GM23338 (cell line): ENCODE measurements at places on chromosomes 6 and 20. TPM values are rescaled to one million over a fixed set of nuclear protein-coding genes. Genes with fewer than 3 reads are reported as not detected.
A peak's percentile ranks its signal among the peaks of the same experiment; 100 is the strongest.

GRCh38 chr6:5695260-5696245 is 311.2 kb downstream of the NRN1 start:
- no peak overlapping the region for H3K27ac ChIP-seq
- H3K36me3 ChIP-seq = 0 out of 2 replicates have a peak, but pooled peaks cover 3% of the 10 kb centered on the region
- H3K4me1 ChIP-seq = 0 out of 2 replicates have a peak, but pooled peaks cover 2% of the 10 kb centered on the region
- no peak for DNase-seq

- H3K36me3 ChIP-seq = no peaks in the 10 kb centered on the region
- no peaks in the 10 kb centered on the region for H3K4me1 ChIP-seq
- no peaks in the 10 kb centered on the region for H3K27me3 ChIP-seq
- no peak overlapping the region for H3K4me3 ChIP-seq
- peak; percentile 0 for DNase-seq
- no peak overlapping the region for H3K27ac ChIP-seq
These were observed 7.1 kb upstream of the NPBWR2 start for GRCh38 chr20:64114356-64114971.

CPNE5 gene
- total RNA-seq = 0.12 and 0.14 TPM in 2 replicates

FHL5 gene
- total RNA-seq = not detected in 2 replicates

- H3K4me3 ChIP-seq = no peak overlapping the region
- H3K27me3 ChIP-seq = no peaks in the 10 kb centered on the region
- H3K4me1 ChIP-seq = no peaks in the 10 kb centered on the region
- no peak for DNase-seq
These were observed 8.9 kb upstream of the RAB44 start for GRCh38 chr6:36688739-36689075.

C4B gene
- total RNA-seq = 0.39 TPM in 1 of 2 replicates, not detected in the other

TCP11 gene
- total RNA-seq = 0.62 TPM in 1 of 2 replicates, not detected in the other

- DNase-seq = no peak
- peaks cover 11% of the 10 kb centered on the region; the same call in 1 of the 2 replicates for H3K4me1 ChIP-seq
- H3K4me3 ChIP-seq = no peak overlapping the region
- H3K36me3 ChIP-seq = no peaks in the 10 kb centered on the region
- H3K27me3 ChIP-seq = no peaks in the 10 kb centered on the region
- no peak overlapping the region for H3K27ac ChIP-seq
These were observed 37.0 kb upstream of the KCNG1 start for GRCh38 chr20:51059862-51060261.

- H3K4me1 ChIP-seq = peaks cover 3% of the 10 kb centered on the region; the same call in 1 of the 2 replicates
- no peaks in the 10 kb centered on the region for H3K36me3 ChIP-seq
- no peaks in the 10 kb centered on the region for H3K27me3 ChIP-seq
- H3K27ac ChIP-seq = no peak overlapping the region
- no peak for DNase-seq
These were observed 20.7 kb upstream of the ENPP1 start for GRCh38 chr6:131787079-131787478.

PABPC1L gene
- 44.8 and 49.1 TPM in 2 replicates for total RNA-seq

- DNase-seq = no peak
- H3K27me3 ChIP-seq = no peaks in the 10 kb centered on the region
- H3K27ac ChIP-seq = no peak overlapping the region
- H3K4me1 ChIP-seq = no peaks in the 10 kb centered on the region
- no peaks in the 10 kb centered on the region for H3K36me3 ChIP-seq
- no peak overlapping the region for H3K4me3 ChIP-seq
These were observed 20.7 kb downstream of the TXLNB start for GRCh38 chr6:139271056-139271455.

SGK2 gene
- total RNA-seq = 0.08 and 0.42 TPM in 2 replicates

GRCh38 chr6:19070520-19070919 is 683.4 kb downstream of the RNF144B start:
- no peak overlapping the region for H3K4me3 ChIP-seq
- no peaks in the 10 kb centered on the region for H3K4me1 ChIP-seq
- no peaks in the 10 kb centered on the region for H3K27me3 ChIP-seq
- H3K36me3 ChIP-seq = no peaks in the 10 kb centered on the region
- DNase-seq = no peak

DNA sequence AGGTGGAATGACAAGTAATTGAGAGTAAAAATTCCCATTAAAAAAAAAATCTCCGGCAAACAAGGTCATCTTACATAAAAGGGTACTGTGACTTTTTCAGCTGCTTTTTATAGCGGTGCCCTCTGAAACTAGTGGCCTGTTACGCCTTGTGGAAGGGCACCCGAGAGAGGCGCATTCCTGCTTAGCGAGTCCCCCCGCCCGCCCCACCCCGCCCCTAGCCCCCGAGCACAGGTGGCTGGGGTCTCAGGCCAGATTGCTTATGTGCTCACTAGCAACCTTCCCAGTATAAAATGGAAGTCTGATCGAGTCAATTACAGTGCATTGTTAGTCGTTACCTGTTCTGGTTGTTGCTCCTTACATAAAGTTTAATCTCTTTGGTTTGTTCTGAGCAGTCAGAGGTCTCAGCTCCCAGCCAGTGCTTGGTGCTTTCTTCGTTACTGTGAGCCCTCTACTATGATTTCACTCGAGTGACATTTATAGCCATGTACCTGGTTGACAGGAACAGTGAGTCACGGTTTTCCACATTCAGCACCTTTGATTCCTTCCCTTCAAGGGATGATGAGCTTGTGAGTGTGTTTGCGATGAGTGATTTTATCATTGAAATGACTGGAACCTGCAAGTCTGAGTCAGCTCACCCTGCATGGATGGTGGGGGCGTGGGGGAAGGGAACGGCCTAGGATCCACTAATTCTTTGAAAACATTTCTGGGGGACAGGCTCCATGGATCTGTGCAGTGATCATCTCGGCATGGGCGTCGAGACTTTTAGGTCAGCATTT is 47.6 kb downstream of the ZDHHC14 start:
- H3K4me1 ChIP-seq = peaks cover 22% of the 10 kb centered on the region
- 0 out of 2 replicates have a peak overlapping the region, but pooled peaks have one; percentile 50 for H3K27ac ChIP-seq
- H3K27me3 ChIP-seq = no peaks in the 10 kb centered on the region
- DNase-seq = peak; percentile 34
- H3K4me3 ChIP-seq = no peak overlapping the region
- H3K36me3 ChIP-seq = no peaks in the 10 kb centered on the region

DNA sequence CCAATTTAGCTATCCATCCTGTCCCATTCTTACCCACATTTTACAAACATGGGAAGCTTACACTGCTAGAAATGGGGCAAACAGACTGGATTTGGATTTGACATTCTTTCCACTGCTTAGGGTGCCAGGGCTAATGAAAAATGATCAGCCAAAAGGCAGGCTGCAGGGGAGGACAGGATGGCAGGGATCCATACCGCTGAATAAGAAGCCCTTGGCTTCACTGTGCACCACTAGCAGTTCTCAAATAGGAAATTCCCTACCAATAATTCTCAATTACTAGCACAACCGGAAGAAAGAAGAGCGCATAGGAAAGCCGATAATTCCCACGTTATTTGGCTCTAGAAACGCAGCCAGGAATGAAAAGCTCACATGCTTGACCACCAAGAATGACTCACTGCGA is 73.1 kb downstream of the NDUFAF5 start:
- H3K27me3 ChIP-seq = no peaks in the 10 kb centered on the region
- no peak overlapping the region for H3K4me3 ChIP-seq
- H3K4me1 ChIP-seq = no peaks in the 10 kb centered on the region
- H3K36me3 ChIP-seq = no peaks in the 10 kb centered on the region
- H3K27ac ChIP-seq = no peak overlapping the region

DNA sequence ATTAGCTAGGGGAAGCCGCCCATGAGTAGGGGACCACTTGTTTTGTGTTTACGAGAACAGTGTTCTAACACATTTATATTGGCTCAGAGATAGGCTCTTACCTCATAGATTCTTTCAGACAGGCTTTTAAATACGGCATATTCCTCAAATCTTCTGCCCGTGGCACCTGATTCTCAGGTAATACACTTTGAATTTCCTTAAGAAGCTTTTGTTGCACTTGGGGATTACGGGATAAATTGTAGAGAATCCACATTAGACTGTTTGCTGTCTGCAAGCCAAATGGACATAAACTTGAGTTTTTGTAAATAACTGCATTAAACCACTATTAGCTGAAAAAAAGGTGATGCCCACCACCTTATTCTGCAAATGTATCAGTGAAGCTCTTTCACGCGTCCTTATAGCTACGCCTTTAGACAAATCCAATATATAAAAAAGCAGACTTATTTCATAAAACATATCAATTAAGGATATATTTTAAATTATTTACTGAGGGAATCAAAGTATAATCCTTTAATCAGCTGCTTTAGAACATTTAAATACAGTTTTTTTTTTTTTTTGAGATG is 14.8 kb downstream of the CYP24A1 start:
- no peak for DNase-seq
- H3K4me3 ChIP-seq = no peak overlapping the region
- H3K4me1 ChIP-seq = peaks cover 6% of the 10 kb centered on the region

DNA sequence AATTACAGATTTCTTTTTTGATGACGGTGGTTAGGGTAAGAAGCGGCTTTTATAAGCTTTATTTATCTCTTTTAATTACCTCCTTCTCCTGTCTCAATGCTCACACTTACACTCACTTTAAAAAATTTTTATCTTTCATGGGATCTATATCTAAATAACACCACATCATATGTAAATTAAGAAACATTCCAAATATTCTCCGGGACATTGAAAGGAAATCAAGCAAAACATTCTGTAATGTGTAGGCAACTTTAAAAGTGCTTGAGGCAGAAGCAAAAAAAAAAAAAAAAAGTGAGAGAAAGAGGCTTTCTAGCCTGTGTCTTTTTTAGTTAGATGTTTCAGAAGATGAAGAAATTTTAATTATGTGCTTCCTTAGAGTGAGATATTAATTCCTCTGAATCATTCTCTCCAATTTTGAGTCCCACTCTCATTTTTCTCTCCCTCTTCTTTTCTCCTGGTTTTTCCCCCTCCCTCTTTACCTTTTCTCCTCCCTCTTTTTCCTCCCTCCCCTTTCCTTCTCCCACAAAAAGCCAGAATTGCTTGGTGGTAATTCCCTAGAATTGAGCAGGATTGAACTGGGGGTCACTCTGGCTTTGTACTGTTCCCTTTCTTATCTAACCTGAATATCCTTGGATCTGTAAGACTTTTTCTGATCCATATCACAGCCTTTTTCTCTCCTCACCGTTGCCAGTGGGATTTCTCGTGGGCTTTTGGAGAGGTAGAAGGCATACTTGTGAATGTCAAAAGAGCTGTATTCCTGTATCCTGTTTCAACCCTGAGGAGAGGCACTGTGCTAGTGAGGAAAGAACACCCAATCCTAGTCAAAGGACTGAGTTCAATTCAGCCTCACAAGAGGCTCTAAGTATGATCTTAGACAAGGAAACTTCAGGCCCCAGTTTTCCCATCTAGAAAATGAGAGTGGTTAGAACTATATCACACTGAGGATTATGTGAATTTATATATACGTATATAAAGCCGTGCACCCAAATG is 30.4 kb downstream of the KCNQ5 start:
- H3K4me3 ChIP-seq = no peak overlapping the region
- H3K27me3 ChIP-seq = no peaks in the 10 kb centered on the region
- peaks cover 7% of the 10 kb centered on the region; the same call in 1 of the 2 replicates for H3K4me1 ChIP-seq
- no peaks in the 10 kb centered on the region for H3K36me3 ChIP-seq
- no peak overlapping the region for H3K27ac ChIP-seq
- peak; percentile 11 for DNase-seq

CGA gene
- total RNA-seq = not detected in 2 replicates

- no peaks in the 10 kb centered on the region for H3K36me3 ChIP-seq
- no peak overlapping the region for H3K4me3 ChIP-seq
- H3K27ac ChIP-seq = no peak overlapping the region
- no peak for DNase-seq
- no peaks in the 10 kb centered on the region for H3K27me3 ChIP-seq
- H3K4me1 ChIP-seq = peaks cover 30% of the 10 kb centered on the region
These were observed 261.3 kb downstream of the TMEM242 start for GRCh38 chr6:157061770-157062594.

RAMACL gene
- total RNA-seq = 4.0 and 4.2 TPM in 2 replicates

- peaks cover 3% of the 10 kb centered on the region for H3K4me1 ChIP-seq
- H3K27me3 ChIP-seq = no peaks in the 10 kb centered on the region
- peaks cover 9% of the 10 kb centered on the region; the same call in 1 of the 2 replicates for H3K36me3 ChIP-seq
- no peak overlapping the region for H3K4me3 ChIP-seq
- DNase-seq = no peak
These were observed 7.7 kb downstream of the NPEPL1 start for GRCh38 chr20:58700121-58700821.

HLA-DPB1 gene
- total RNA-seq = 32.1 and 37.6 TPM in 2 replicates

- H3K27ac ChIP-seq = no peak overlapping the region
- no peak overlapping the region for H3K4me3 ChIP-seq
- no peaks in the 10 kb centered on the region for H3K4me1 ChIP-seq
- no peak for DNase-seq
- peaks cover 9% of the 10 kb centered on the region; the same call in 1 of the 2 replicates for H3K36me3 ChIP-seq
These were observed 33.5 kb downstream of the TRPC4AP start for GRCh38 chr20:35059110-35059509.

- no peak overlapping the region for H3K27ac ChIP-seq
- no peaks in the 10 kb centered on the region for H3K36me3 ChIP-seq
- DNase-seq = peak; percentile 56
- no peaks in the 10 kb centered on the region for H3K27me3 ChIP-seq
- H3K4me3 ChIP-seq = no peak overlapping the region
These were observed 72.9 kb downstream of the PSMB1 start for GRCh38 chr6:170480050-170480692.

- no peaks in the 10 kb centered on the region for H3K4me1 ChIP-seq
- H3K27ac ChIP-seq = no peak overlapping the region
- no peaks in the 10 kb centered on the region for H3K36me3 ChIP-seq
- no peaks in the 10 kb centered on the region for H3K27me3 ChIP-seq
- H3K4me3 ChIP-seq = no peak overlapping the region
These were observed 433.7 kb upstream of the RGS17 start for GRCh38 chr6:153564803-153565202.

- H3K4me3 ChIP-seq = peak overlapping the region; percentile 50
- peak; percentile 44 for DNase-seq
- H3K36me3 ChIP-seq = no peaks in the 10 kb centered on the region
- peaks cover 70% of the 10 kb centered on the region for H3K27me3 ChIP-seq
- peaks cover 14% of the 10 kb centered on the region for H3K4me1 ChIP-seq
These were observed 512 bp downstream of the TTBK1 start for GRCh38 chr6:43243664-43244321.

KCNS1 gene
- 0.97 and 3.2 TPM in 2 replicates for total RNA-seq

GRCh38 chr20:32902456-32903420 is 44.0 kb downstream of the EFCAB8 start:
- no peak overlapping the region for H3K27ac ChIP-seq
- no peak overlapping the region for H3K4me3 ChIP-seq
- no peaks in the 10 kb centered on the region for H3K4me1 ChIP-seq
- no peaks in the 10 kb centered on the region for H3K36me3 ChIP-seq
- DNase-seq = peak; percentile 72

GRCh38 chr6:158786645-158787304 is 32.4 kb downstream of the EZR start:
- peaks cover 66% of the 10 kb centered on the region for H3K36me3 ChIP-seq
- H3K4me3 ChIP-seq = no peak overlapping the region
- no peak for DNase-seq
- H3K27me3 ChIP-seq = no peaks in the 10 kb centered on the region
- H3K27ac ChIP-seq = peak overlapping the region; percentile 42; the same call in 1 of the 2 replicates

- H3K4me1 ChIP-seq = no peaks in the 10 kb centered on the region
- H3K36me3 ChIP-seq = no peaks in the 10 kb centered on the region
- H3K27ac ChIP-seq = no peak overlapping the region
- DNase-seq = no peak
- H3K4me3 ChIP-seq = no peak overlapping the region
These were observed 103.8 kb downstream of the C6orf118 start for GRCh38 chr6:165205632-165206031.

DNA sequence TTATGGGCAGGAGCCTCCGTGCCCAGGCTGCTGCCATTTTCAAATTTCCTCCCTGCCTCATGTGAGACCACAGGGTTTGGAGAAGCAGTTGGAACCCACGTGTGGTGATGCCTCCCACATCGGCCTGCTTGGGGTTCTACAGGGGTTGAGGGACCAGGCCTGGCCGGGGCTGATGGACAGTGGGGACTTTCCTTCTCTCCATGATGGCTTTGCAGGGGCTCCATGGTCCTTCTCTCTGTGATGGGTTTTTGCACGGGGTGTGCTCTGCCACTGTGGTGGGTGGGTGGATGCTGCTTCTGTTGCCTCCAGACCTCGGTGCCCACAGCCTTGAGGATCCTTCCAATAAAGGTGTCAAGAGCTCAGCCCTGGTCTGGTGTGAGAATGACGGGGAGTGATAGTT is 54.4 kb downstream of the ADNP start:
- peaks cover under 1% of the 10 kb centered on the region; the same call in 1 of the 2 replicates for H3K4me1 ChIP-seq
- DNase-seq = no peak
- H3K4me3 ChIP-seq = no peak overlapping the region
